NCI-H460 (cell line): ENCODE measurements at places on chromosomes 6 and 20. TPM values are rescaled to one million over a fixed set of nuclear protein-coding genes. Genes with fewer than 3 reads are reported as not detected.

- DNase-seq, result no peak
Observed at GRCh38 chr6:132733283-132733682, 19.4 kb upstream of the VNN1 start.

GRCh38 chr6:106631346-106631745 is 2.0 kb downstream of the QRSL1 start:
- no peak for DNase-seq

GRCh38 chr20:44420497-44420896 is 55.2 kb upstream of the TTPAL start:
- DNase-seq, result no peak

DNA sequence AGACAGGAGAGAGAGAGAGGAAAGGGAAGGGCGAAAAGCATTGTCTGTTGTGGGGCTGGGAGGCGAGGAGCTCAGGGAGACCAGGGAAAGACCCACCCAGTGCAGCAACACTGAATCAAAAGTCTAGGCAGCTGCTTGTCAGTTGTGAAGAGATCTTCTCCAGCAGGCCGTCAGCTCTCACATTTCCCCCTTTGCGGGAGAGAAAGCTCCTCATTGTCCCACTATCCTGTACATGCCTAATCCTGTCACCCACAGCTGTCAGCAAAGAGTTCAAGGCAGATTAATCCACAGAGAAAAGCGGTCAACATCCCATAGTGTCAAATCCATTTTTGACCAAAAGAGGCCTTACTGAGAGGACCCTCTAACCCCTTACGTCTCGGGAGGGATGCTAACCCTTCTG is 27.3 kb downstream of the RNF182 start:
- no peak for DNase-seq

- DNase-seq, result no peak
Observed at GRCh38 chr6:104940893-104941728, 15.8 kb upstream of the LIN28B start.

DNA sequence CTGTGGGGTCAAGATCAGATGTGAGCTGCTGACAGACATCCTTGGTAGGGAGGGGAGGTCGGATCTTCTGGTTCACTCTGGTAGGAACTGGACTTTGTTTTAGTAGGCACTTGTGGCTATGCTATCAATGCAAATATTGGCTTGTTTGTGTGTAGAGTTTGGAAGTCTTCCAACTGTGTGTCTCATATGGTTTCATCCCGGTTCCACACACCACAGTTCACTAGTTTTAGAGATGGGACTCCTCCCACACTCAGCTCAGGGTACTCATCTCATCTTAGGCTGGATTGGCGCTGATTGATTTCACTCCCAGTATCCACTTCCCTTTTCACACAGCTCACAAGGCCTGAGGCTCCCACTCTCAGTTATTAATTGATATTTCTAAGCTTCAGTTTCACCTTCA is 161.3 kb downstream of the THBS2 start:
- no peak for DNase-seq

DNA sequence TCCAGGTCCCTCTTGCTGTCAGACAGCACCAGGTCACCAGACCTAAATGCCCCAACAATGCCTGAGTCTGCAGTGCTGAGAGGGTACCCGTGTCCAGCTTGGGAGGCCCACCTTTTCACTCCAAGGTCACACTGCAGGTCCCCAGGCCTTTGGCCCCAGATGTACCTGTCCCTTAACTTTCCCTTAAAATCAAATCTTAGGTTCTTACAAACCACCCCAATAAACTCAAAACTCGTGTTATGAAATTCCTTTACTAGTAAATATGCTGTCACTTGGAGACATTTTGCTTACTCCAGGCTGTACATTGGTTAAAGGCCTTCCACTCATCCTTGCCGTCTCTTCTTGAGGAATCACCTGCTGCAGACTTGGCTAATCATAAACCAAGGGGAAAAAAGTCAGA is 165.7 kb upstream of the RREB1 start:
- DNase-seq, result no peak

Gene AKIRIN2
- total RNA-seq, result 28.2 and 30.8 TPM in 2 replicates

Gene SLC22A16
- not detected in 2 replicates for total RNA-seq

Gene TMEM170B
- total RNA-seq, result 11.1 and 15.0 TPM in 2 replicates

DNA sequence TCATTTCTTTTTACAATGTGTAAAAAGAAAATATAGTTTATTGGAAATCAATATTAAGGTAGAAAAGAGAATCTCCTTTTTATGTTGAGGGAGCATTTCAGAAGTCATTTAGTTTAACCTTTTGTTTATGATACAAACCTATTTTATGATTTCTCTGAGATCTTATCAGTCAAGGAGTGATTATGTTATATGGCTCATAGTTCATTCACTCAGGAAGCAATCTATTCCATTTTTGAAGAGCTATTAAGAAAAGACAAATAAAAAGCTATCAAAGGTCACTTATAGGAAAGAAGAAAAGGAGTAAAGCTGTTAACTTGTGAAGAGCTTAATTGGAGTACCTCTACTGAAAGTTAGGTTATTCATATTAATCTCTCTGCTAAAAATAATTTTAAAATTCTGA is 526.6 kb upstream of the JAG1 start:
- no peak for DNase-seq

GRCh38 chr20:24961384-24962181 is 12.5 kb downstream of the CST7 start:
- DNase-seq, result no peak

DNA sequence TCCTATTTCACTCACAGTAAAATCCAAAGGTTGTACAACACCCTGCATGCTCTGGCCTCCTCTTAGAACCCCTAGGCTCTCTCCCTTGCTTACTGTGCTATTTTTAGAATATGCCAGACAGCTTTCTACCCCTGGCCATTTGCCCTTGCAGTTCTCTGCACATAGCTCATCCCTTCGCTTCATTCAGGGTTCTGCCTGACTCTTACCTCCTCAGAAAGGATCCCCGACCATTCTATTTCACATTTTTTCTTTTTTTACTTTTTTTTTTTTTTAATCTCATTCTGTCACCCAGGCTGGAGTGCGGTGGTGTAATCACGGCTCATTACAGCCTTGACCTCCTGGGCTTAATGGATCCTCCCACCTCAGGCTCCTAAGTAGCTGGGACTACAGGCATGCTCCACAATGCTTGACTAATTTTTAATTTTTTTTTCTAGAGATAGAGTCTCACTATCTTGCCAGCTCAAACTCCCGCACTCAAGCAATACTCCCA is 33.6 kb downstream of the COMMD7 start:
- DNase-seq, result no peak
